ENCODE measurements at places on chromosomes 16 and 17.

- DNase-seq, result no peak
These were observed 89.6 kb downstream of the CDH13 start for GRCh38 chr16:82716361-82716855.

DNA sequence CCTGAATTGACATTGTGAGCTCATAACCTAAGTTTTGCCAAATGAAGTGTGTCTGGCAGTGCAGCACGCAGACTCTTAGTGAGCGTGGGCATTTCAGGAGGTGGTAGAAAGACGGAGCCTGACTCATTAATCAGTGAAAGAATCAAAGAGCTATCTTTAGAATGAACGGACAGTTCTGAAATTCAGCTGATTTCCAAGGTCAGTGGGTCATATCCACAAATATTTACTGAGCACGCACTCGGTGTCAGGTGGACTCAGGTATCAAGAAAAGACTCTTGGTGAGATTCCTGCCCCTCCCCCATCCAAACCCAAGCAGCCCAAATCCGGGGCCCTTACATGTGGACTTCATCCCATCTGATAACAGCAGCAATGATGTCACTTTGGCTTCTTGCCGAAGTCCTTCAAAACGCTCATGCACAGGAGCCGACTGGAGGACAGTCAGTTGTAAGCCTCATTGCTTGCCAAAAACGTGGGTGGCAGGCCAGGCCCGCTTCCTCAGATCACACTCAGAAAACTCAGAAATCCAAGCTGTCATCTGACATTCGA, 185.8 kb downstream of the HS3ST3A1 start:
- no peak for DNase-seq

DNA sequence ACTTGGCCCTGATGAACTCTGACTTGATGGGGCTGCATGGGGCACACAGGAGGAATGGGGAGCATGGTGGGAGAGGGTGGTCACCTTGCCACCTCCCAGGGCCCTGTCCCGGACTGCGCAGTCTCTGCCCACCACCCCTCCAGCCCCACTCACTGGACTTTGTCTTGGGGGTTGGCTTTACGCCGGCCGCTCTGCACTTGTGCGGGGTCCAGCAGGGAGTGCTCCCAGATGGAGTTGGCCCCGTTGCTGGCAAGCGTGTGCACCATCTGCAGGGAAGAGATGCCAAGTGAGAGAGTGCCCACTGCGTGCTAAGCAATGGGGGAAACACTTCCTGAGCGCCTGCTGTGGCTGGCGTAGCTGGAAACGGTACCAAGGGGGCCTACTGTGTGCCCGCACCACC, 6.7 kb downstream of the GIT1 start:
- DNase-seq, result no peak

- DNase-seq, result peak; percentile 46
These were observed 381 bp upstream of the HSD11B2 start for GRCh38 chr16:67430504-67430976.

DNA sequence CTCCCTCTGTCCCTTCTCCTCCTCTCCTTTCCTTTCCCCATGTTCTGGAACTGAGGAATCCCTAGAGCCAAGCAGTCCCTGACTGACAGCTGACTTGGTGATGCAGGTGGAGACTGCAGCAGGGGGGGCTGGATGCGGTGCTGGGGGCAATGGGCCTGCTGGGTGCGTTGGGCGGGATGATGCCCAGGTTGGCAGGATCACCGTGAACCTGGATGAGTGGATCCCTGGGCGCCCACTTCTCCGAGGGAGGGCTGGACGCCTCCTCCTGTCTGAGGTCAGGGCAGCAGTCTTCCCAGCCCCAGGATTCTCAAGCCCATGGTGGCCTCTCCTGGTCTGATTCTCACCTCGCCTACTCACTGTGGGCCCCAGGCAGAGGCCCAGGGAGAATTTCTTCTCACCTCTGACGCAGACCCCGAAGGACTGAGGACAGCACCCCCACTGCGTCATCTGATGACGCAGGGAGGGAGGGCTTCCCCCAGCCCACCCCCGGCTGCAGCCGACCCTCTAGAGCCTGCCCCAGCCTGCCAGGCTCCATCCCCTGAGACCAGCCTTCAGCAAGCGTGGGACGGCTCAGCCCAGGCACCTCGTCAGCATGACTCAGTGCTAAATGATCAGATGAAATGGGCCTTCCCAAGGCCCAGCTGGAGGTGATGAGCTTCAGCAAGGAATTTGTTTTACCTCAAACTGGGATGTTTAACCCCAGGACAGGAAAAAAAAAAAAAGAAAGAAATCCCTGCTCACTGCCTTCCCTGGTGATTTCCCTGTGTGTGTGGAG, 188.0 kb upstream of the TNRC6C start:
- DNase-seq, result no peak

GRCh38 chr17:9897372-9897968, 7.6 kb downstream of the RCVRN start:
- no peak for DNase-seq

GRCh38 chr17:20284022-20284421, 183.3 kb downstream of the LGALS9B start:
- DNase-seq, result no peak
